AML-193 (cell line): ENCODE measurements at places on chromosomes 1 and 21.

- DNase-seq = no peak
Observed at GRCh38 chr1:116374353-116375147, 1.5 kb downstream of the ATP1A1 start.

- no peak for DNase-seq
Observed at GRCh38 chr1:180973369-180973768, 49.3 kb downstream of the STX6 start.

GRCh38 chr1:162364498-162364897 lies 12.2 kb downstream of the SPATA46 start:
- DNase-seq = no peak

DNA sequence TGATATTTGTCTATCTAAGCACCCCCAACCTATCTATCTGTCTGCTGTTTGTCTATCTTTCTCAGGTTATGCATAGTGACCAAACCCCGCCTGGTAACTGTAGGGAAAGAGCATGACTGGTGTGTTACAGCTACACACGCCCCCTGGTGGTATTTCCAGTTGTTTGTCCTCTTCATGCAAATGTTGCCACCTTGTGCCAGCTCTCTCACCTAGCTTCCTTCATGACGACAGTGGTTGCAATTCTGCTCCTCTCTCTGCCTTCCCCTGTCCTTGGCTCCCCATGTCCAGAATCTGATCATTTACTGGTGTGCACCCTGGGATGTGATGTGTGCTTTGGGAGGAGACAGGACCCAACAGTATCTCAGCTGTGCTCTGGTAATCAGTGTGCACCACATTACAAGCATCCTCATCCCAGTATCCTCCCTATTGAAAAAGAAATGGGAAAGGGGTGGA lies 8.1 kb upstream of the INKA2 start:
- peak; percentile 86 for DNase-seq

DNA sequence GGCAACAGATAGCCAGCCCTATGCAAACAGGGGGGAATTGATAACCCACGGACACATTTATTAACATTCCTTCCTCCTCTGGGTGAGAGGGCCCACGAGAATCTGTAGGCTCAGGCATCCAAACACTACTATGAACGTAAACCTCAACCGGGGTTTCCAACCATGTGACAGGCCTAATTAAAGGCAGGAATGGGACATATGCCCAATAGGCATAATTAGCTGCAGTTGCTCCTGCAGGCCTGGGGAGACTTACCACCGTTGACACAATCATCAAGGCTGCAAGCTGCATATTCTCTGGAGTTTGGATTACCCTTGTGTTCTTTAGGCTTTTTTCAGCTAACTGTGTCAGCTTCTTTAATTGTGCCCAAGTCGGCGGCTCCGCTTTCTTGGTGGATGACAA lies 22.2 kb upstream of the GBP1 start:
- no peak for DNase-seq

DNA sequence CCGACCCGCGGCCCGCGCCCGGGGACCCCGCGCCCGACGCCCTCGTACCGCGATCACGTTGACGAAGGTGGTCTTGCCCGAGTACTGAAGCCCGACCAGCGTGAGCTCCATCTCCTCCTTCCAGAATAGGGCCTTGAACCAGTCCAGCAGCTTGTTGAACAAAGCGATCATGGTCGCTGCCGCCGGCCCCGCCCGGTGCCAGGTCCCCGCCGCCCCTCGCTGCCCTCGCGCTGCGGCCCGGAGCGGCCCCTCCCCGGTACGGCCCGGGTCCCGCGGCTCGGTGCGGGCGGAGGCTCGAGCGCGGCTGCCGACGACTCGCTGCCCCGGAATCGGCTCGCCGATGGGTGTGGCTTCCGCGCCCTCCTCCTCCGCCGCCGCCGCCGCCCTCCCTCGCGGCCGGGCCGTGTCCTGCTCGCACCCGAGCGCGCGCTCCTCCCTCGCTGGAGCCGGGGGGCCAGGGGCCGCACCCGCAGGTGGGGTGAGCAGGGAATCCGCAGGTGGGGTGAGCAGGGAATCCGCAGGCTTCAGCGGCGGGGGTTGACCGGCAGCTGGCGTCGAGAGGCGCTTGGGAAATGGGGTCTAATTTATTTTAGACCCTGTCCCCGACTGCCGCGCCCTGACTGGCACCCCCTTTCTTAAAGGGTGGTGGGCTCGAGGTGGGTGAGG lies at the start of gene ARL8A:
Gene ARL8A (minus strand): TSS at position 336 of the 666 bp plus-strand sequence. CDS start 165 bp downstream, at position 171.
- peak; percentile 16 for DNase-seq

DNA sequence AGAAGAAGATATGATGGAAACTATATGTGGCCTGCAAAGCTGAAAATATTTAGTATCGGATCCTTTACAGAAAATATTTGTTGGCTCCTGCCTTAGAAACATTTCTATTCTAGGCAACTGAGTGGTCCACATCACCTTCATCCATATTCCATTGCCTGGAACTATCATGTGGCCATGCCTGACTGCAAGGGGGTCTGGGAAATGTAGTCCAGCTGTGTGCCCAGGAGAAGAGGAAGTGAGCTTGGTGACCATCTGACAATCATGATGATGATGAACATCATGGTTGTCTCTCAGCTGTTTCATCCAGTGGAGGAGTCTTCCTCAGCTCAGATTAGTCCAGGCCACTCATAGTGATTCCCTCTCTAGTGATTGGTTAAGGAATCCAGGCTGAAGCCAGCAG lies 61.8 kb upstream of the IFNLR1 start:
- DNase-seq = no peak

DNA sequence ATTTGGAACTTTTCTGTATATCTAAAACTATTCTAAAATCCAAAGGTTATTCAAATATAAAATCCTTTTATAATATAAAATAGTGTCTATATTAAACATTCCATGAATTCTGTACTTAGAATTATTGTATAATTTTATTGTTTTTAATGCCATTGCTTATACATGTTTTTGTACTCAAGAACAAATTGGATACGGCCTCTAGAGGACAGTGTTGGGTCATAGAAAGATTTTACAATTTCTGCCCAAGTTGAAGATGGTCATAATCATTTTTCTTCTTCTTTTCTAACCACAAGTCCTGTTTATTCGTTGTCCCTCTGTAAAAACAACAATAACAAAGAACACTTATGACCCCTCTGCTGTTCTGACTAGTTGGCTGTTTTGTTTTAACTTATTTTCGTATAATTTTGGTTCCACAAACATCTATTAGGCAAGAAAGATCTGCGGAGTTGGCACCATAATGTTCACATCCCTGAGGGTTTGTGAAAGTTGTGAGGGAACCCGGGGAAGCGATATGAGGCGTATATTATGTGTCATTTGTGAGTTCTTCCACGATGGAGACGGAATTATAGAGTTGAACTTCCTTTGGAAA lies 75.7 kb upstream of the KIF26B start:
- DNase-seq = peak; percentile 59

DNA sequence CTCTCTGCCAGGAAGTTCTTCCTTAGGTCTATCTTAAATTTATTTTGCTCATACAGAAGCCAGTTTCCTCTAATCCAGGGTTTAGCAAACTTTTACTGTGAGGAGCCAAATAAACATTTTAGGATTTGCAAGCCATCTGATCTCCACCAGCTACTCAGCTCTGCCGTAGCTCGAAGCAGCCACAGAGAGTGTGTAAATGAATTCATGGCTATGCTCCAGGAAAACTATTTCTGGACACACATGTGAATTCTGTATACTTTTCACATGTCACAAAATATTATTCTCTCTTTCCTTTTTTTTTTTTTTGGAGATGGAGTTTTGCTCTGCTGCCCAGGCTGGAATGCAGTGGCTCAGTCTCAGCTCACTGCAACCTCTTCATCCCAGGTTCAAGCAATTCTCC lies 13.4 kb upstream of the AGTRAP start:
- no peak for DNase-seq

GRCh38 chr1:10529765-10530164 lies 55.0 kb downstream of the PEX14 start:
- no peak for DNase-seq

DNA sequence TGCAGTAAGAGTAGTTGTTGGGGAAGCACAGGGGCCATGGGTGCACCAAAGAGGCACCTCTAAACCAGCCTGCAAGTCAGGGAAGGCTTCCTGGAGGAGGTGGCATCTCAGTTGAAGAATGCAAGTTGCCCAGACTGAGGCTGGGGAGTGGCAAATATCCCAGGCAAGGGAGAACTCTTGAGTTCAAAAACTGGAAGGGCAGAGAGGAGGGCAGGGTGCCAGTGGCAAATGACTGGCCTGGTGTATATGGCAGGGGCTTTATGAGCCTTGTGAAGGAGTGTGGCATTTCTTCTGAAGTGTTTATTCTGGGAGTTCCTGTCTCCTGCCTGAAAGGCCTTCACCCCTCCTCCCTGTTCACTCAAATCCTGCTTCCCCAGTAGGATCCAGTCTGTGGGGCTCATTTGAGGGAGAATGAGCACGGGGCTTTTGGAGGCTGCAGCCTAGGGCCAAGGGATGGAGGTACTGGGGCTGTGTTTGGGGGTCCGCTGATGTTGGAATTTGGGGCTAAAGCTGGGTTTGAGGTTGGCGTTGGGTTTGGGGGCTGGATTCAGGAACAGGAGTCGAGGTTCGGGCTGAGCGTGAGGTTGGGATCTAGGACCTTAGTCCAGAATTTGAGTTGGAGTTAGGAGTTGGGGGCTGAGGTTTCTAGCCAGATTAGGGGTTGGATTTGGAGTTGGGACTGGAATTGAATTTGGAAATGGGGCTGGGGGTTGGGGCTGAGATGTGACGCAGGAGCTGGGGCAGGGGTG lies at the start of gene TMEM125:
Gene TMEM125 (plus strand): TSS at position 357 of the 749 bp plus-strand sequence. CDS start 2,740 bp downstream, outside the sequence.
- DNase-seq = no peak

GRCh38 chr21:37032877-37033471 lies 26.5 kb downstream of the RIPPLY3 start:
- DNase-seq = no peak

DNA sequence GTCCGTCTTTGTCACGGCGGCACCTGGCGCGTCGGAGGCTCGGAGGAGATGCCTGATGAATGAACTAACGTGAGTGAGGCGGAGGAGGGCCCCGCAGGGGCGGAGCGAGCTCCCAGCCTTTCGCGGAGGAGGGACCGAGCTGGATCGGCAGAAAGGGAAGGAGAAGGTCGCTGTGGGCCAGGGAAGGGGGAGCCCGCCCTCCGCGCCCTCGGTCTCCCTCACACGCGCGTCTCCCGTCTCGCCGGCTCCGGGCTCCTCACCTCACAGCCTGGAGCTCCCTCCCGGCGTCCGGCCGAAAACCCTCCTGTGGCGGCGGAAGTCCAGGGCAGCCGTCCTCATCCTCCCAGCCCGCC lies 519 bp downstream of the ZNF496 start:
- DNase-seq = peak; percentile 42

DNA sequence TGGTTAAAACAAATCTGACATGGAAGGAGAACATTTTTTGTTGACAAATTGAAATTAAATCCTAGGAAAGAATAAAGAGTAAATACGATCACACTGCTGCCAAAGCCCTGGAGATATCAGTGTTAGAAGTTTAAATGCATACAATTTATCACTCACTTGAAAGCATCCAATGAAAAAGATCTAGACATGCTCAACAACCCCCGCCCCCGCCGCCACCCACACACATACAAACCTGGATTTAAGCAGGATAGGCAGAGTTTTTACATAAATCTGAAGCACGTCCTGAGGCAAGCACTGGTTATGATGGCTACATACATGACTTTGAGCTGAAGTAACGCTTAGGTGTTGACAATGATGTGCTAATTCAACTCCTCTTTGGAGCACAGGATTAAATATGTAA lies 58.5 kb downstream of the LYST start:
- no peak for DNase-seq

GRCh38 chr1:28592321-28593071 lies 431 bp downstream of the RAB42 start:
- no peak for DNase-seq

DNA sequence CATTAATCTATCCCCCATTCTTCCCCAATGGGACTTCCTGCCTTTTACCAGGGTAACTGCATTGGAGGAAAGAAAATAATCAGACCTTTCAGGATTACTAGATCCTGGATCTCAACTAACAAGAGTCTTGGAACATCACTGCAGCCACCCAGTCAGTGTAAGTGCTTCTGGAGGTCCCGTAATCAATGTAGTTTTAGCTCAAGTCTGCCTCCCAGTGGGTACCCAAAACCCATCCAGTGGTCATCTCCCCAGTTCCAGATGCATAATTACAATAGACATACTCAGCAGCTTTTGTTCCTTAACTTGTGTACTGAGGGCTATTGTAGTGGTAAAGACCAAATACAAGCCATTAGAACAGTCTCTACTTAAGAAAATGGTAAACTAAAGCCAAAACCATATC lies 319.1 kb downstream of the GPATCH2 start:
- no peak for DNase-seq

GRCh38 chr1:29230204-29230552 lies 556 bp downstream of the MECR start:
- DNase-seq = no peak

- DNase-seq = no peak
Observed at GRCh38 chr1:224510880-224511645, 76.5 kb upstream of the WDR26 start.

GRCh38 chr1:83692524-83693381 lies 306.2 kb downstream of the TTLL7 start:
- no peak for DNase-seq

DNA sequence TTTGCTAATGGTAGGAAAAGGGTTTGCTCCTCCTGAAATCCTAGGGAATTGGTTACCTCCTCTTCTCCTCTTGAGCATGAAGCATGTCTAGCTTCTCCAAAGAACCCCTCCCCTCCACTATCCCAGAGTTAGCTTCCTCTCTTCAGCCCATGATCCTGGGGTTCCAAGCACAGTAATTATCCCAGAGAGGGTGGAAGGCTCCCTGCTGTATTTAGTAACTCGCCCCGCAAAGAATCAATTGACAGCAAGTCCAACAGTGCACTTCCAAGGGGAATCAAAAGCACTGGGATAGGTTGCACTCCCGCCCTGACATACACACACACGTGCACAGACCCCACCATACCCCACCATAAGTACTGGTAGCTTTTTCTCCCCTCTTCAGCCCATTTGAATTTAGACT lies 3.1 kb downstream of the S100A8 start:
- no peak for DNase-seq

DNA sequence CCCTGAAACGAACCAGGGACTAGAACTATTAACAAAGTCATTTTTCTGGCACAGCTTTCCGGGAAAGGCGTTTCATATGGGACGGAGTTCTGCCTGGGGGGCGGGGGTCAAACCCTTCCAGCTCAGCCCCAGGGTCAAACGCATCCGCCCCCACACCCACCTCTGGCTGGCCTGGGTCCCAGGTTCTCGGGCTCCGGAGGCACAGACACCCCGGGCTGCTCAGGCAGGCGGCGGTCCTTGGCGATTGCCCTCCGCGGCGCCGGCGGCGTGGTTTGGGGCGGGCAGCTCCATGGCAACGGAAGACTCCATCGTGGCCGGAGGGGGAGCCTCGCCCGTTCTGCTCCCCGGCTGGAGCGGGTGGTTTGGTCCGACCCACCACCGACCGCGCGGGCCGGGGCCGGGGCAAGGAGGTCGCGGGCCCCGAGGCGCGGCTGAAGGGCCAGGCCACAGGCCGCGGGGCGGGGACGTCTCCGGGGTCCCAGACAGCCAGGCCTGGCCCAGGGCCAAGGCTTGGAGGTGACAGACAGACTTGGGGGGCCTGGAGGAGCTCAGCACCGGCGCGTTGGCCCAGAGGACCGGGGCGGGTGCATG lies at the start of gene CFAP74:
Gene CFAP74 (minus strand): TSS at position 246 of the 591 bp plus-strand sequence. CDS start 12,830 bp downstream, outside the sequence.
- DNase-seq = no peak
